ENCODE measurements at places on chromosomes 3 and 15.

DNA sequence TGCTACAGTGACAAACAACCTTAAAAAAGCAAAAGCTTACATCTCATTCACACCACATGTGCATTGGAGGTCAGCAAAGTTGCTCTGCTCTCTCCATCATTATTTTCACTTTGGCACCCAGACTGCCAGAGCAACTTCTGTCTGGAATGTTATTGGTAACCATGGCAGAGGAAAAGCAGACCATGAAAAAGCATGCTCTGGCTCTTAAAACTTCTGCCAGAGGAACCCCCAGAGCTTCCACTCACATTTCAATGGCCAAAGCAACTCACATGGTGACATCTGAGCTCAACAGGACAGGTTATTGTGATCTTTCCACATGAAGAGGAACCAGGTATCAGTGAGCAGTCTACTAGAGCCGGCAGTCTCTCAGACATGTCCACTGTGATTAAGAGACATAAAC, 21.9 kb upstream of the FRMD5 start:
- DNase-seq = no peak

- DNase-seq = peak; percentile 8
Observed at GRCh38 chr3:114745322-114746240, 401.5 kb downstream of the ZBTB20 start.

- DNase-seq = no peak
Observed at GRCh38 chr3:168517249-168518071, 421.7 kb upstream of the GOLIM4 start.

DNA sequence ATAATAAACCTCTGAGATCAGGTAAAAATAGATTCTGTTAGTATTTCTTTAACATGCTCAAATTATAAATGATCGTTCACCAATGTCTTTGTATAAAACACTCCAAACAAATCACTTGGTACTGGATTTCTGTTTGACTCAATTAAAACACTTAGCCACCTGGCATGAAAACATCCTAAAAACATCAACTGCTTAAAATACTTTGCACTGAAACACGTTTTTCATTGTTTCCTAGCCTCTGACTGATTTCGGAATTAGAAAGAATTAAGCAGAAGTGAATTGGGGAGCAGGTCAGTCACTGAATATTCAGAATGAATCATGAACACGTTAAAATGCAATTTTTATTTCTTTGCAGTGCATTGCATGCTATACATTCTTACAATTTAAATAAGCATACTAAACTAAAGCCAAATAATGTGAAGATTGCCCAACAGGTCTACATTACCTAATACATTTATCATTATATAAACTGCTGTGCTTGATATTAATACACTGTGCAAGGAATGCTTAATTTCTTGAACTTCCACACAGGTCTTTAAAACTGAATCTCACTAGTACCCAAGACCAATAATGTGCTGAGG, 1.6 kb downstream of the THRB start:
- no peak for DNase-seq

DNA sequence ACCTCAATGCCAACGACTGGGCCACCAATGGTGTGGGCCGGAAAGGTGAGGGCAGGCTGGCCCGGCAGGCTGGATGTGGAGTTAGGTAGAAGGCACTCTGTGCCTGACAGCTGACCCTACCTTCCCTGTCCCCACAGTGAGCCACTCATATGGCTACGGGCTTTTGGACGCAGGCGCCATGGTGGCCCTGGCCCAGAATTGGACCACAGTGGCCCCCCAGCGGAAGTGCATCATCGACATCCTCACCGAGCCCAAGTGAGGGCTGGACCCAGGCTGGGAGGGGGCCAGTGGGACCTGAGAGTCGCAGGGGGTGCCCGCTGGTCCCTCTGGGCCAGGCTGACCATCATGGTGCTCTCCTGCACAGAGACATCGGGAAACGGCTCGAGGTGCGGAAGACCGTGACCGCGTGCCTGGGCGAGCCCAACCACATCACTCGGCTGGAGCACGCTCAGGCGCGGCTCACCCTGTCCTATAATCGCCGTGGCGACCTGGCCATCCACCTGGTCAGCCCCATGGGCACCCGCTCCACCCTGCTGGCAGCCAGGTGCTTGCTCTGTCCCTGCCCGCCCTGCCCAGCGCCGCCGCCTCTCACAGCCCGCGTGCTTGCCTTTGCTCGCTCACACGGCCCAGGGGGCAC, 4.5 kb upstream of the FES start:
- no peak for DNase-seq
